ENCODE measurements at places on chromosomes 6 and 20.
A peak's percentile ranks its signal among the peaks of the same experiment; 100 is the strongest.

DNA sequence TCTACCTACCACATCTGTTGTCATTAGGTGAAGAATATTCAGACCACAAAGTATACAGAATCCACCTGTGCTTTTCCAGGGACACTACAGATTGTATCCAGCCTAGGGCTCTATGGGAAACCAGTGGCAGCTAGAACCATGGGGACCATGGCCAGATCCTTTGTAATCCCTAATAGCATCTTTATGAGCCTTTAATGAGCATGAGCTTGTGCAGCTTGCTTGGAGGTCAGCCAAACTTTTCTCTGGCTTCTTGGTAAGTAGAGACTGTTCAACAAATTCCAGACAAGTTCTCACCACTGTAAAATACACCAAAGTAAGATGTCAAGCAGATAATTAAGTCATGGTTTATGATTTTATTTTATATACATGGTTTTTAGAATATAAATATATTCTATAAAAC lies 301.6 kb upstream of the ADGRB3 start:
- DNase-seq: no peak

DNA sequence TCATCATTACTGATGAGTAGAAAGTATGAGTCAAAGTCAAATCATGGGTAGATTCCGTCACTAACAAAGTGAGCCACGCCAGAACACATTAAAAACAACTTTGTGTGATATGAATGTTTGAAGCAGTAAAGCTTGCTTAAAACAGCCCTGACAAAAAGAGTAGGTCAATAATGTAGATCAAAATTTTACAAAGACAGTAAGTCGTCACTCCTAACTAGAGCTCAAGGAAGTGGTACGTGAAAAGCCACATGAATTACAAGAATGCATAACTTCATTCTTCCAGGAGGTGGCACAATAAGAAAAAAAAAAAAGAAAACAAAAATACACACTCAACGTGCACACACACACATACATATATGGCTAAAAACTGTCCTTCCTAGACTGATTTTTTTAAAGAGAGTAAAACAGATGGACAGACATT lies 69.9 kb downstream of the HACE1 start:
- no peak for DNase-seq

DNA sequence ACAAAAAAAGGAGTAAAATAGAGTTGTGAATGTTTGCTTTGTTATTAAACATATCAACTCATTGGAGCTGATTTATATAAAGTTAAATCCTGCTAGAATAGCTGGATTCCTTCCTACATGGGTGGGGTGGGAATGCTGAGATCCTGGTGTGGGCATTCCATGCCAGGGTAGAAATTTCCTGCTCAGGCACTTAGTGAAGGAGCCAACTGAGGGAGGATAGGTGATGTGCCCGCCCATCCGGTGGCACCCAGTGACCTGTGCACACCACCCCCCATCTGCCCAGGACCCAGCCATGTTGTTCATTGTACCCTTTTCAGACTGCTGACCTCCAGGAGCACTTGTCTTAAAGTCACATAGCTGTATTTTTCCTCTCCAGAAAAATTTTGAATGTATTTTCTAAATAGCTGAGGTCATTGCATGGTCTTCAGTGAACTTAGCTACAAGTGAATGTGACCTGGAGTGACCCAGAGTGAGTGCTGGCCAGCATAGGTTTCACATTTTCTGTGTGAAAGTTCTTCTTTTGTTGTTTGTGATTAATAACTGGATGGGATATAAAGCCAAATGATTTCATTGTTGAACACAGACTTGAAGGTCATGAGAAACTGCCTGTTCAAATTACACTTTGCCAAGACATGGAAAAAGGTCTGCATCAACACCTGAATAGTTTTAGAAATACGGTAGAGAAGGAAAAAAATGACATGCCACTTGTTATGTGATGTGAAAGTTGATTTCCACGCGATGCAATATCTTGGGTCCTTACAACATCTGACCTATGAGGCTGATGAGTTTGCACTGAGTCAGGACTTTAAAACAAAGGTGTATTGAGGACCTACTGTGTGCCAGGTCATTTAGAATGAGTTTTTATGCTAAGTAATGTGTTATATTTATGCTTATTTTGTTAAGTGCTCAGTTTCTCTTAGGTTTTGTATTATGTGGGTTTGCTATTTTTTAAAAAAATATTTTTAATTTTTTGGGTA lies 77.2 kb downstream of the UTRN start:
- DNase-seq: no peak

- no peak for DNase-seq
Measured at GRCh38 chr6:34585512-34586061, 29.5 kb upstream of the SPDEF start.

DNA sequence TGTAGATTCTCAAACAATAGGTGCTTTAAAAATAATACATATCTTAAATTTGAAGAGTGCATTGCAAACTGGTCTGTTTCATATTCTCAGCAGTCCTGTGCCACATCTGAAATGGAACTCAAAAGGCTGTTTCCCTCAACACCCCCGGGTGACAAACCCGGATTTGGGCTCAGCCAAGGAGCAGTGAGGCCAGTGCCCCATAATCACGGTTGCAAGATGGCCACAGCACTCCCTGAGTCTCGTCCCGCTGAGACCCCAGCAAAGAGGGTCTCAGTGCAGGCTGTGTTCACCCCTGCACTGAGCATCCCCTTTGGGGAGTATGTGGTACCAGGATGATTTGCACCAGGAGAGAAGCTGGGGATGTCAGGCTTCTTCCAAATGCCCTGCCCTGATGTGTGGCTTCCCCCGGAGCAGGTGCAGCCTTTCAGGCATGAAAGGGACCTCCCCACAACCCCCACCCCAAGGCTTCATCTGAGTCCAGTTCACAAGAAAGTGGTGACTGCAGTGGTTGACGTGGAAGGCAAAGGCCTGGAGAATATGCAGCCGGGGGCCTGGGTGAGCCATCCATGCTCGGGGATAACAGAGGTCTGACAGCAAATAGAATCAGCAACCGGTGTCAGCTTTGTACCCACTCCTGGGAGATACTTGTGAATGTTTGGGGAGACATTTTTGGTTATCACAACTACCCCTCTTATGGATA lies 202.9 kb downstream of the SYNDIG1 start:
- no peak for DNase-seq

DNA sequence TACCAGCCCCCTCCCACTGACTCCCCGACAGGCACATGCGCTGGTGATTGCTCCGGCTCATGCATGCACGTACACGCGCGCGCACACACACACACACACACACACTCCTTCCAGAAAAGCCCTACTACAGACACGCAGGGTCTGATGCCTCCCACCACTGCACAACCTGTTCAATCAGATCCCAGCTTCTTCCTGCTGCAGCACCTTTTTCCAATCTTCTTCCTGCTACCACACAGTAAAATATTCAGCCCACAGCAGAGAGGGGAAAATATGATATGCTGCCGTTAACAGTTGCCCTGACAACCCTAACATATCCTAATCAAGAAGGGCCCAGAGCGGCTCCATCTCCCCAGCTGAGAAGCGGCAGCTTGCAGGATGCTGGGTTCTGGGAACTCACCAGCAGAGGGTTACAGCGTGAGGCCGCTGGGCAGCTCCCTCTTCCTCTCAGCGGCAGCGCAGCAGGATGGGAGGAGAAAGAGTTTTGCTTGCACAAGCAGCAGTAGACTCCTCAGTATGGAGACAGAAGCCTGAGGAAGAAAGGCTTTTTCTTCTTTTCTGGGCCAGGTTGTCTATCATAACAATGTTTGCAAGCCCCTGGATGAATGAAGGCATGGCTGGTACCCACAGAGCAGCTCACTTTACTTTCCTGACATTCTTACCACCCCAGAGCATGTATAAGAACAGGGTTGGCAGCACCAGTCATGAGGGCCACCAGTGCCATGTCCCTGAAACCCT lies 23.9 kb downstream of the MAP7 start:
- peak; percentile 31 for DNase-seq

DNA sequence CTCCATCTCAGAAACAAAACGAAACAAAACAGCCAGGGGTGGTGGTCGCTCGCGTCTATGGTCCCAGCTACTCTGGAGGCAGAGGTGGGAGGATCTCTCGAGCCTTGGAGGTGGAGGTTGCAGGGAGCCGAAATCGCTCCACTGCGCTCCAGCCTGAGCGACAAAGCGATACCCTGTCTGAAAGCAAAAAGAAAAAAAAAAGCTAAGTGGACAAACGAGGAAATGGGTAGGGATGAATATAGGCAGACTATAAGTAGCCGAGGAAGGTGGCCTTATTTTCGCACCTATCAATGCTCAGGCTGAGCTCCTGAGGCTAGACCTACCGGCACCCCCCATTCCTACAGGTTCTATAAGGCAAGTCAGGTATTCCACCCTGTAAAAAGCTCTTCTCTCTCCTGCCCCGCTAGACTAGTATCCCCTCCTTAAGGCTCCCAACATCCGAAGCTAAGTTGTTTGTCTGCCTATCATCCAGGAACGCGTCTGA lies 650 bp upstream of the CASP8AP2 start:
- peak; percentile 33 for DNase-seq

DNA sequence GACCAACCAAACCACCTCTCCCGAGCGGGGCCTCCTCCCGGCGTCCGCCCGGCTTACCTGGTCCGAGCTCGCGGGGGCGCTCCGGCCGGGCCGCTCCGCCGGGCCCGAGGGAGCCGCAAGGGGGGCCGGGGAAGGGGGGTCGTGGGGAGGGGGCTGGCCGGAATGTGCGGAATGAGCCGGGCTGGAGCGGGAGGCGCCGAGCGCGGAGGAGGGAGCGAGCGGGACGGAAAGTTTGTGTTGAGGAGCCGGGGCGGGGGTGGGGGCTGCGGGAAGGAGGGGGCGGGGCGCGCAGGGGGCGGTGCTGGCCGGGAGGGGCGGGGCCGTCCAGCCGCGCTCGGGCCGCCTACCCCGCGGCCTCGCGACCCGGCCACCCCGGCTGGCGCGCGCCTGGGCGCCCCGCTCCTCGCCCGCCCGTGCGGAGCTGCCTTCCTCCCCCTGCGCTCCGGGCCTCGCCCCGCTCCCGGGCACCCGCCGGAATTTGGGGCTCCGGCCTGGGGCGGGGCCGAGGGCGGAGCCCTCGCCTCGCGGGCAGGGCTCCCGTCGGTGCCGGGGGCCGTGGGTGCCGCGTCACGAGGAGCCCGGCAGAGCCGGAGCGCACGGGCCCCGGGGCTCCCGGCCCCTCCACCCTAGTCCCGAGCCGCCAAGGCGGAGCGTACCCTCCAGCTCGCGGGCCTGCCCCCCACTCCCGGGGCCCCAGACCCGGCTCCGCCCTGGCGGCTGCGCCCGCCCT lies at the start of gene TEAD3:
TEAD3 (minus strand) TSS at position 239 of the 730 bp plus-strand sequence.
- peak; percentile 65 for DNase-seq

DNA sequence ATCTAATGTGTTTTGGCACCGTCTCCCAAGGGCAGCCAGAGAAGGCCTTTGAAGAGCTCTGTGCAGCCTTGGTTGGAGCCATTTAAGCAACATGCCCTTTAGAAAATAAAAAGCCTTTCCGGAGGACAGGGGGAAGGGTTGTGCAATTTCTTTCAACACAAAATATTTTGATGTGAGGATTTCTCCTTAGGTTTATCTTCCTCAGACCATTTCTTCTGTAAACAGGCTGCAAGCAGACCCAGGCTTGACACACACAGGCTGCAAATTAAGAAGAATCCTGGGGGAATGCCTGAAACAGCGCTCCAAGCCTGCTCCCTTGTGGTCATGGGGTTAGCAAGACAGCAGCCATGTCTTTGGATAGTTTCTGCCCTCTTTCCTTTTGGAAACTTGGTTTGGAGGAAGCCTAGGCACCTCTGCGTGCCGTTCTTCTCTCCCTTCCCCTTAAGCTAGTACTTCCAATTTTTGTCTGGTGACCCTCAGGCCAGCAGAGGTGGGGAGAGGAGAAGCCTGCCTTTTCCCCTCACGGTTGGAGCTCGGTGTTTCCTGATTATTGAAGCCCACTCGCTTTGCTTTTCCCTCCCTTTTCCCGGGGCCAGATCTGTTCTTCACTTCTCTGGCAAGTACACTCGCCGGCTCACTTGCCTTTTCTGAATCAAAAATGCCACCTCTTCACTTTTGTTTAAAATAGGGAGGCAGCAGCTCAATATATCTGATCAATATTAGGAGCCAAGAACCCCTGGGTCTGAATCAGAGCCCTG lies 39.6 kb upstream of the NOX3 start:
- no peak for DNase-seq

DNA sequence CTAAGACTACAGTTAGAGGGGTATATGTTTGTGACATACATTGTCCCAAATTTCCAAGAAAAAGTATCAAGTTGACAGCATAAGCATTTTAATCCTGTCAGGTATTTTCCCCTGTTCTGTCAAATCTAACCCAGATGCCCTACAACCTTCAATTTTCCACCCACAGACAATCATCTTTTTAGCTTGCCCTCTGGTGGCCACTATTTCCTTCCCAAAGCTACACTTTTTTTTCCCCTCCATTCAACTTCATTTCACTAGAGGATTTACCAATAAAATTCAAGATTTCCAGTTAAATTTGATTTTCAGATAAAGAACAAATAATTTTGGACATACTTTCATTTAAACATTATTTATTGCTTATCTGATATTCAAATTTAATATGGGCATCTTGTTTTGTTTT lies 286.6 kb downstream of the TENT5A start:
- no peak for DNase-seq

DNA sequence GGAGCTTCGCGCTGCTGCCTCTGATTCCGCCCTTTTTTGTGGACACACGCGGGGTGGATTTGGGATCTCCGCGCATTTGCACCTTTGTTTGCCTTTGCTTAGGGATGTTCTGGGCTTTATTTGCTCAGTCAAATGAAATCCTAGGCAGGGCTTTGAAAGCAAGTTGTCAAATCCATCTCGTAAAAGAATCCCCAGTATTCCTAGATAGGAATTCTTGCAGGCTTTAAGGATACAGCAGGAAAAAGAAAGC lies 453 bp downstream of the CEP57L1 start:
- DNase-seq: peak; percentile 11

DNA sequence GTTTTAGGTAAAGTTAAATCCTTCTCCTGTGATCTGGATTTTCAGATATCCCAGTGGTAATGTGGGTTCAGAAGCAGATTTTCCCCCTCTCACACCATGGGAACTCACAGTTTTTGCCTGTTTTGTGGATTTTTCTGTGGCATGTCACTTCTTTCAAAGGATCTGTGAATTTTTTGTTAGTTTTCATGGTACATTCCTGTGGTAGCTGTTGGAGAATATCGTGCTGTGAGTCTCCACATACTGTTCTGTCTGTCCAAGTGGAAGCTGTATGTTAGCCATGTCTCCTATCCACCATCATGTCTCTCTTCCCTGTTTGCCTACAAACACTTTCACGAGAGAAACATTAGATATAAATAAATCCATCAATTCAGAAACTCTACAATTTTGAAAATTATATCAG lies 378.7 kb upstream of the ADGRB3 start:
- no peak for DNase-seq

GRCh38 chr20:10282979-10283456 lies 64.4 kb downstream of the SNAP25 start:
- DNase-seq: no peak

GRCh38 chr6:78942446-78942845 lies 75.1 kb downstream of the IRAK1BP1 start:
- DNase-seq: no peak

GRCh38 chr20:41654884-41655283 lies 36.7 kb upstream of the CHD6 start:
- no peak for DNase-seq

DNA sequence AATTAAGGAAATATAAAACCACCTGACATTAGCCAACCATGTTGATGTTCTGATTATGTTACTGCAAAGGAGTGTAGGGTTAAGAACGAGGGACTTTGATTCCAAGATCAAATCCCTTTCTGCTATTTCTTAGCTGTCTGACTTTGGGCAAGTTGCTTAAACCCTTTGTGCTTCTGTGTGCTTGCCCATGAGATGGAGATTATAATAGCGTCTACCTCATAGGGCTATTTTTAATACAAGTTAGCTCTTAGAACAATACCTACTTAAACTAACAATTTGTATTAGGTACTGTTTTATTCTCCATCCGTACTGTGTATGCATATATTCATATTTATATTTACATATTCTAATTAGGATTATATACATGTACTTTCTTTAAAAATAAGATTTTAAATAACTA lies 263.8 kb downstream of the ESR1 start:
- no peak for DNase-seq

Measured in CD4-positive, alpha-beta T cell treated with Interleukin-6 for 4 hours (primary cell).